ENCODE measurements at places on chromosomes 5 and 9.

DNA sequence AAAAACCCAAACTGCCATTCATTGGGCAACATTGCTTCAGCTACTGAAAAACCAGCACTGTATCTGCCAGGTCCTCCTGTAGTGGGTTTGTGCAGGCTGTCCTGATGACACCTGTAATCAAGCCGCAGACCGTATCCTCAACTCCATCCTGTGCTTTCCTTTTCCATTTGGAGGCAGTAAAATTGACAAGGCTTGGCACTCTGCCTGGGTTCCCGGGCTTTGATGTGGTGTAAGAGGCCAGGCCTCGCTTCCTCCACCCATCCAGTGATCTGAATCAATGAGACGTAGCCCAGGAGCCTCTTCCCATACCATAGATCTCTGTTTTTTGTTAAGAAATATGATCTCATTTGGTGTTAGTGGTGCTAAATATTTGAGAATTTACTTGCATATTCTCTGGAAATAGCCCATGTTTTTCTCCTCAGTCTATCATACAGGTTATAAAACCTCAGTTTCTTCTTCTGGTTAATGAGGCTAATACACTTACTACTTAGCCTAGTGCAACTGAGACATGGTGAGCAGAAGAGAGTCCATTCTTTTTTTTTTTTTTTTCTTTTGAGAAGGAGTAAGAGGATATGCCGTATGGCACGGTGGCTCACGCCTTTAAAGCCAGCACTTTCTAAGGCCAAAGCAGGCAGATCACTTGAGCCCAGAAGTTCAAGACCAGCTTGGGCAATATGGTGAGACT, 34.8 kb downstream of the LSM11 start:
- DNase-seq, result no peak

DNA sequence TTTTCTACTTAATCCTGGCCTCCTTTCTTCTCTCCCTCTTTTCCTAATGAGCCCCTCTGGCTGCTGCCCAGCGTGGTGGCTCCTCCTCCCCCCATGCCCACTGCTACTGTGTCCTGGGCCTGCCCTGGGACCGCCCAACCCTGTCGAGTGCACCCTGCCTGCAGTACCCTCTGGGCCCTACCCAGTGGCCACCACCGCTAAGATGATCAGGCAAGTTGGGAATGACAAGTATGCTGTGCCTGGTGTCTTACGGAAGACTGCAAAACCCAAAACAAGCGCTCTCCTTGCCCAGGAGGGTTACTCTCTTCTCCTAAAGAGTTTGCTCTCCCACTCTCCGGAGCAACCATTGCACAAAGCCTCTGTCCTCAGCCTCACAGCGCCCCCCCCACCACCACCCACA, 273.7 kb downstream of the SYK start:
- no peak for DNase-seq

DNA sequence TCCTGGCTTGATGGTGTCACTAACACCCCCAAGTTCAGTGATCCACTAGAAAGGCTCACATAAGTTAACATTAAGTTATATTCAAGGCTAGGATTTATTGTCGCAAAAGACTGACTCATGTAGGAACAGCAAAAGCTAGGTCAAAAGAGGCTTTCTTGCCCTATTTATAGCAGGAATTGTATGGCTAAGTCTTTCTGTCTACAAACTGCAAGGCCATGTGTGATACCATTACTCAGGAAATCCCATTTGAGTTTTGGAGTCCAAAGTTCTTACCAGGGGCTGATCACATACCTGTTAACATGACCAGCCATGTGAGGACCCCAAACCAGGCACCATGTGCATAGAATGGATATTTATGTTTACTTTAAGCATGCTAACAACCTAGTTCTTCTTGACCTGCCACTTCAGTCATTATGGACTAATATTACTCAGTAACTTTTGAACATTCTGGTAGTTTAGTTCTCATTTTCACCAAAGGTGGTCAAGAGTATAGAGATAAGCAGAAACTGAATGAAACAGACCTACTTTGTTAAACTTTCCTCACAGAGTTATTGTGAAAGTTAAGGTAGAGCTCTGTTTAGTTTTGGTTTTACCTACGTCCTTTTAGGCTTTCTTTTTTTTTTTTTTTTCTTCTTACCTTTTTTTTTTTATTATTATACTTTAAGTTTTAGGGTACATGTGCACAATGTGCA, 281.1 kb downstream of the FER start:
- DNase-seq, result no peak

DNA sequence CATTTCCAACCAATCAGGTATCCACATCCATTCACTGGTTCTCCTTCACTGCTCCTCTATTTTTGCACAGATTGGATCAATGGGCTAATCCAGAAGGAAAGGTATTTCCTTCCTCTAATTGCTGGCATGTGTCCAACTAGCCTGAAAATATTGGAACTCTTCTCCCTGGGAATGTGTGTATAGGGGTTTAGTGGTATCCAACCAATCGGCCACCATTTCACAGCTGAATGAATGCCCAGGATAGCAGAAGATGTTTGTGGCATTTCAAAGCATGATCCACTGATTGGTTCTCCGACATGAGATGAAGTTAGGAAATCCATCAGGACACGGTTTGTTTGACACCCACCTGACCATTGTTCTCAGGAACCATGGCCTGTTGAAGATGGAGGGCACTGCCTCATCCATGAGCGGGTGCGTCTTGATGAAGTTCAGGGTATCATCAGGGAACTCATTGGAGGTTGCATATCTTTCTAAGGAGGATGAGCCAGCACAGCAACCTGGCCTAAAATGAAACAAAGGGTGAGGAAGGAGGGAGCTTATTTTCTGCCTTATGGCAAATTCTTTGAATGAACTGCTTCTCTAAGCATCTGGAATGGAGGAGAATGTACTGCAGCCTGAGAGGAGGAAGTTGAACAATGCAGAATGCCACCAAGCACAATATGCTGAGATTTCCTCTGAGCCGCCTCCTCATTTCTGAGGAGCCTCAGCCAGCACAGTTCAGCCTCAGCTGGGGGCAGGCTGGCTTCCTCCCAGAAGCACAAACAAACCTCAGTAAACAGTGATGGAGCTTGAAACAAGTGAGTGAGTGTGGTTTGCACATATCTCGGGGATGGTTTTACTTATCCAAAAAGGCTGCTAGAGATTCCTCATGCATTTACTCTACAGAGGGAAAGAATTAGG, 94.6 kb downstream of the SEMA6A start:
- DNase-seq, result no peak

DNA sequence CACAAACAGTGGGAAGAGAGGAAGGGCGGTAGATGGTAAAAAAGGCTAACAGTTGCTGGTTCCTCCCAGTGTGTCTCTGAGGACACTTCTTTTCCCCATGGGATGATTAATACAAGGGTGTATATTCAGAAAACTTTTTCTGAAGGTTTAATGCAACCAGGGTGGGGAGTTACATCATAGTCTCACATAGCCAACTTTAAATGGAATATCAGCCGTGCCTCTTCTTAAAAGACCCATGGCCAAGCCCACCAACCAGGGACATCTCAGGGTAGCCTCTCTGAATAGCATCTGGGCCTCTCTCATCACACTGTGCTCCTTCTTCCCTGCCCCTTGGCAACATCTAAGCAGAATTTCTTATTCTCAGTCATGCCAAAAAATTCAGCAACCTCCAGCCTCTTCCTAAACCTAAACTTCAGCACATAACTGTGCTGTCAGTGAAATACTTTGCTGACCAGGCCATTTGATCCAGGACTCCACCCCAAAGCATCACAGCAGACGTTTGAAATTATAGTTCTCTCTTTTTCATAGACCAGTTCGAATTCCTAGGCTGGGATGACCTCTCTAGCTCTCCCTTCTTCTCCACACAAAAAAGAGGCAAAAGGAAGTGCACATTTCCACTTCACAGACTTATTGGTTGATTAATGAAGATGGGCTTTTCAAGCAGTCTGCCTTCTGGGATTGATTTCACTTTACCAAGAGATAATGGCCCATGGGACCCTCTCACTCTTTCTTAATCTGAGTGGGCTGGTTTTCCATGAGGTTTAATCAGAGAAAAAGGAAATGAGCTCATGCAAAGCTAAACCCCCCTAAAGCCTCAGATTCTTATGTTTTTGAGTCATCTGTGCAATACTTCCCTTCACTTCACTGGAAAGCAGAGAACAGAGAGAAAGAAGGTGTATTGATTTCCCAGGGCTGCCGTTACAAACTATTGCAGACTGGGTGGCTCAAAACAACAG, 85.1 kb upstream of the RAI14 start:
- DNase-seq, result no peak

- no peak for DNase-seq
These were observed 26.8 kb downstream of the AMBP start for GRCh38 chr9:114051281-114051680.

- no peak for DNase-seq
These were observed 183.1 kb upstream of the S1PR3 start for GRCh38 chr9:88808019-88808656.

DNA sequence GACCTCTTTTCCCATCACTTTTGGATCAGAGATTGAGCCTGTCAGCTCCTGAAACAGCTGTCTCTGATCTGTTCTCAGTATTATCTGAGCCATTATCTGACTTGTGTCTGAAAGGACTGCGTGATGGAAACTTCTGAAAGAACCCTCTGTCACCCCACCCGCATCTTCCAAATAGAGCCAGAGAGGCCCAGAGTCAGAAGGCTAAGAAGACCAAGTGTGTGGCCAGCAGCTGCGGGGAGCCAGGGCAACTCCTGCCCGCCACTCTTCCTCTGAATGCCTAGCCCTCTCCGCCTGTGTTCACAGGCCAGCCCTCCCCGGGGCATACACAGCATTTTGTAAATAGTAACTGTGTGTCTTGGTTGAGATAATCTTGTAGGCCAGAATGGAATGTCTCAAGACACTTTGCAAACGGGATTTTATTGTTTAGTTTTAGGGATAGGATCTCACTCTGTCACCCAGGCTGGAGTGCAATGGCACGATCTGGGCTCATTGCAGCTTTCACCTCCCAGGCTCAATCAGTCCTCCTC, 92.7 kb downstream of the AOPEP start:
- no peak for DNase-seq

GRCh38 chr9:136482046-136482792, 621 bp downstream of the SEC16A start:
- no peak for DNase-seq
